ENCODE measurements at places on chromosomes 3 and 15.

- no peak for DNase-seq
Observed at GRCh38 chr15:50633653-50634052, 52.9 kb downstream of the TRPM7 start.

DNA sequence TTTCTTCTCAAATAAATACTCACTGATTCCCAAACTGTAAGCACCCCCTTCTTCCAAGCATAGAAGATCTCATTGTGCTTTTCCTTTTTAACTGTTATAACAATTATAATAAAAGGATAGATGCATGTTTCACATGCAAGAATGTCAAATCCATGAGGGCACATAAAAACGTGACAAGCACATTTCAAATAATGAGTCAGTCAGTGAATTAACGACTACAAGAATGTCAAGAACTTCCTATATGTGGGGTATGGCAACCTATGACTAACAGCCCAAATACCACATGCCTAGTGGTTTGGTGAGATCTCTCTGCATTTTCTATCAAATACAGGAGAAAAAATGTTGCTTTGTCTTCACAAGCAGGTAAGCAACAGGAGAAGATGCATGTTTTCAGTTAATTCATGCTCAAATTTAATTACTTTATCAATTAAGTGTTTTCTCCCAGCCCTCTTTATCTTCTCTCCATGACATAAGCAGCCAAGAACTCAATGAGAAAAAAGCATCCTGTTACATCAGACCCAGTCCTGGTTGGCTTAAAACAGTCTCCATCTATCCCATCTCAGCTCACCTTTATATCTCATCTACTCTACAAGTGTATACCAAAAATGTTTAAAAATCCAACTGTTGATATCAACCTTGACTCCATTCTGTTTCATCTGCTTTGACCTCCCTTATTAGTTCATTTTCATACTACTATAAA, 181.5 kb upstream of the LMCD1 start:
- DNase-seq, result peak; percentile 60

- DNase-seq, result peak; percentile 9
Observed at GRCh38 chr3:139319428-139320402, 24.1 kb upstream of the MRPS22 start.

DNA sequence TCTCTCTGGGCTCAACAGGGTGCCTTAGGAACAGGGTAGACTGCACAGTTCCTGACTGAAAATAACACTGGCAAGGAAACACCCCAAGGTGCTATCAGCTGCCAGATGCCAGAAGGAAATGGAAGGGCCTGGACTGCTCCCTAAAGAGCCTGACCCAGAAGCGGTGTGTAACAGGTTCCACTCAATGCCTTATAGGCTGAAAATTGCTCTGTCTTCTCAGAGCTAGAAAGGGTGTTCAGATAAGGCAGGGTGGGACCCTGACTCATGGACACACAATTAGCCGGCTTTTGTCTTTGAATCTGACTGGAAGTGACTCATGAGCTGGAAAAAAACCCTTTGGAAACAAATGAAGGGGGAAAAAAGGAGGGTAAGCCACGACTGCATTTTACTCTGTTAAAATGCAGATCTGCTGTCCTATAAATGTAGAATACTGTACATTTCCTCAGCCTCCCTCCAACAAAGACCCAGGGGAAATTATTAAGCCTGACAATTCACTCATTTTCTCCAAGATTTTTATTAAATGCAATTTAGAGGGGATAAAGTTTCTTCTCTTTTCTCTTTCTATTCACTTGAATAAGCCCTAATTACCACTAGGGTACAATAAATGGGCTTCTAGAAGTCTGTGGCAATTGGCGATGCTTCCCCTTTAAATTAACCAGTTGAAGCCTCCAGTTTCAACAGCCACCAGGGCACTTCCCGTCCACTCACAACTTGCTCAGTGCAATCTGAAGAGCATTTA, 160.2 kb upstream of the TBL1XR1 start:
- peak; percentile 65 for DNase-seq

DNA sequence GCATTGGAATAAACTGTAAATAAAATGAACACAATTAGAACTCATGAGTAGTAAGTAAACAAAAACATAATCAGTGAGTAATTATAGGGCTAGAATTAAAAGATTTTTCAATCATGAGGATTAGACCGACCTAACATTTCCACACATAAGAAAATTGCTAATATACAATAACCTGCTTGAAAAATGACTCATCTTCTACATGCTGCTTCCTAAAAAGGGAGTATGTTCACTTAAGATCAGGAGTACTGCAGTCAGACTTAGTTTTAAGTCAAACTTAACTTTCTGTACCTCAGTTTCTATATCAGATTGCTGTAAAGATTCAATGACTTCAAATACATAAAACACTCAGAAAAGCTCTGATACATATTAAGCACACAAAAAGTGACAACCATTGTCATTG, 22.6 kb upstream of the NEK10 start:
- DNase-seq, result no peak

DNA sequence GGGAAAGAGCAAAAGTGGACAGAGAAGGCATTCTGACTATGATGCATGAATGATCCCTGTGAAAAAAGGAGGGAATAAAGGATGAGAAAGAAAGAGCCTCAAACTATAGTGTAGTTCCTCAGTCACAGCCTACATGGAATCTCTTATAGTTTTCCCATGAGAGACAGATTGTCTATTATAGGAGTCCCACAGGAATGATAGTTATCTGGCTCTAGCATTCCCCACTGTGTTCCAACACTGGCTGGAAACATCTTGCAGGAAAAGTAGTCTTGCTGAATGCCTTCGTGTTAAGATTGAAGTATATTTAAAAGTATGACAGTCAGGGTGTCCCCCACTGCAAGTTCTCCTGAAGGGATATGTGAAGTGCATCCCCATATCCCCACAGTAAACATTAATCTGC, 641.5 kb upstream of the NECTIN3 start:
- no peak for DNase-seq

- DNase-seq, result peak; percentile 84
Observed at GRCh38 chr15:78000091-78000926, 77.2 kb downstream of the TBC1D2B start.

DNA sequence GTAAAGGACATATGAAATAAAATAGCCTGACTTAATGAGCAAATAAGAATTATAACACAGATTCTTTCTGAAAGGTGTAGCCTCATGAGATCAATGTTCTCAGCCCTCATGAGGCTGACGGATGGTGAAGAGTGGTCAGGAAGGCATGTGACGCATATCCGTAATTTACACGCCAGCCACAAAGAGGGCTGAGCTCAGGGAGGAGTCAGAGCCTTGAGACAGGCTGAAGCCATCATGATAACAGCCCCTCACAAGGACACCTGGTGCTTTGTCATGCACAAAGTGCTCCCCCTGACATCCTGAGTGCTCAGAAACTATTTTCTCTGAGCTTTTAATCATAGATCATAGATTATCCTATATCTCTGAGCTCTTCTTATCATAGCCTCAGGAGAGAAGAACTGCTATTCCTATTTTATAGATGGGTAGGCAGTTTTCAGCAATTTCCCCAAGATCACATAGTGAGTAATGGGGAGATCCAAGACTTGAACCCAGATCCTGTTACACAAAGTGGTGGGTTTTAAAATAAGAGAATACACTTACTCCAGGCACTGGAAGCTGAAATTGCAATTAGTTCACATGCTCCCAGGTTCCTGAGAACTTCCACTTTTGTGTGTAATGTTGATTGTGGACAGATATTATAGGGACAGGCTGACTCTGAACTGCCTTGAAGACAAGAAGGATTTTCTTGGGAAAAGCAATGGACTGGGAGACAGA, 267.1 kb downstream of the RPLP1 start:
- peak; percentile 95 for DNase-seq

- DNase-seq, result no peak
Observed at GRCh38 chr3:123385001-123385401, 63.9 kb downstream of the ADCY5 start.

GRCh38 chr3:192842711-192843110, 74.9 kb downstream of the MB21D2 start:
- no peak for DNase-seq

DNA sequence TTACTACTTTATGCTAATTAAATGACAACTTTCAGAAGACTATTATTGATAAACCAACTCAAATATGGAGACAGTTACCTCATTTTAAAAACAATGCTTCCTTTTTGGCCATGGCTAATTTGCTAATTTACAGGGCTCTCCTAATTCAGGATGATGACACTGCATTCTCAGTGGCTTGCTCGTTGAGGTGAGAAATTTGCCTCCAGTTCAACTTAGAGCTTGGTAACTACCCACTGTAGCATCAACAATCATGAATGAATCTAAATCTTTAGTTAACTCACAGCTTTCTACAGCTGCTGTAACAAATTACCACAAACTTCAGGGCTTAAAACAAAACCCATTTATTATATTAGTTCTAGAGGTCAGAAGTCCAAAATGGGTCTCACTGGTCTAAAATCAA, 14.0 kb downstream of the PBRM1 start:
- DNase-seq, result no peak

DNA sequence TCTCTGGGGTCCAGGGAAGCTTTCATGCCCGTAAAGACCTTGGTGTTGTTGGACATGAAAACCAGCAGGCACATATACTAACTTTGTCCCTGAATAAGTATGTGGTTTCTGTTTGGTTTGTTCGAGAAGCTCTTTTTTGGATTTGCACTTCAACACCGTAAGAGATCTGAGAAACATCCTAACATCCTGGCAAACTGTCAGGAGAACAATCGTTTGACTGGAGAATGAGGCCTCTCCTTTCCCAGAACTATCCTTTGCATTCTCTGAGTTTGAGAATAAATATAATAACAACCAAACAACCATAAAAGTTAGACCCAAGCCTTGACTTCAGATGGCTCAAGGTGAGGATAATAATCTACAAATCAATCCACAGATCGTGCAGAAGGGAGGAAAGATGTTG, 230.4 kb upstream of the WNT5A start:
- DNase-seq, result no peak

- DNase-seq, result no peak
Observed at GRCh38 chr3:32110233-32110760, 3.9 kb downstream of the GPD1L start.

DNA sequence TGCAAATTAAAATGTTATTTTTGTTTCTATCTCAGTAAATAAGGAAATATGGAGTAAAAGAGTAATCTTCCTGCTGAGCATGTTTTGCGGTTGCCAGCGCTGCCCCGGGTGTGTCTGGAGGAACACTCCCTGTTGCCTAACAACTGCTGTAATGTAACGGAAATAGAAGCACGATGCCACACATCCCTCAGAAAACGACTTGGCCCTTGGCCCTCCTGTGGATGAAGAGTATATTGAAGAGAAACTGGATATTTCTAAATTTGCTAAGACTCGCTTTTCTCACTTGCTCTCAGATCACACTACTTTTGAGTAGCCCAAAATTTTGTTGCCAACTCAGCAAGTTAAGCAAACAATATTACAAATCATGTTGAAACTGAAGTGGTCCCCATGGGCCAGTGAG, 18.9 kb downstream of the CX3CR1 start:
- peak; percentile 97 for DNase-seq

DNA sequence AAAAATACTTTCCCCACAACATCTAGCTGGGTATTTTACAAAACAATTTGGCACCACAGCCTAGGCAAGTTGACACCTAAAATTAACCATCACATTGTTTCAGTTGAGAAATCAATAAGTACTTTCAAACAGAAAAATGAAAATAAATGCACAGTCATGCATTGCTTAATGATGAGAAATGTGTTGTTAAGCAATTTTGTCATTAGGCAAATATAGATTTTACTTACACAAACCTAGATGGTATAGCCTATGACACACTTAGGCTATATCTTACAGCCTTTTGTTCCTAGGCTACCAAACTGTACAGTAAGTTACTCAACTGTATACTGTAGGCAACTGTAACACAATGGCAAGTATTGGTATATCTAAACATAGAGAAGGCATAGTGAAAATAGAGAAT, 608.6 kb upstream of the BCHE start:
- no peak for DNase-seq

DNA sequence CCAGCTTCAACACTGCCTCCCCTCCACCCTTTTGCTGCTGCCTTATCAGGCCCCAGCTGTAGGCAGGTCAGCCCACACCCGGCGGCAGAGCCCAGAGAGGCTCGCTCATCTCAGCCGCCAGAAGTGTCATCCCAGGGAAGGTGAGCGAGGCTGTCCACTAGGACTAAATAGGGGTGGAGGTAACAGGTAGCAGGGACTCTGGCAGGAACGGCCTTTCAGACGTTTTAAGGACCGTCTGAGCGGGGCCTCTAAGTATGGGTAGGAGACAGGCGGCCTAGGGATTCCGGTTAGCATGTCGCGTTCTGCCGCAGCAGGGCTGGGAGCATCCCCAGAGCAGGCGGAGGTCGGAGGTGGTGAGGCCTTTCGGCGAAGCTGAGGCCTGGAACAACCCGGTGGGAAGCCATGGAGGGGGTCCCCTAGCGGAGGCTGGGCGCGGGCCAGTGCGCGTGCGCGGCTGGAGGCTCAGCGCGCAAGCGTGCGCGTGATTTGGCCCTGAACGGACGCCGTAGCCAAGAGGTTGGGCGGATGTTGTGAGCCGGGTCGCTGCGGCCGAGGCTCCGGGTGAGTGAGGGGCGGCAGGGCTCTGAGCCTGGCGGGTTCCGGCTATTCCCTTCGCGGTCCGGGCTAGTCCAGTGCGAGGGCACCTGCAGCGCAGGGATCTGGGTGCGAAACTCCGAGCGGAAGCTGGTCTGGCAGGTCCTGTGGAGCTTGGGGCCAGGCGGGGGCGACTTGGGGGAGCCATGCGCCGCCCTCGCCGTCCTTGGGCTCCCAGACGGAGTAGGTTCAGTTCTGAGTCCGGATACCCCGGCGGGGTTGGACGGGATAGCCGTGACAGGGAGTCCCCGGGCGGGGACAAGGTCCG, at the start of the genes MST1 and RNF123:
TSS of gene MST1 (minus strand) at position 429 of the 862 bp plus-strand sequence. CDS start 783 bp downstream, outside the sequence.
TSS of gene RNF123 (plus strand) at position 512 of the 862 bp plus-strand sequence. CDS start 1,609 bp downstream, outside the sequence.
- DNase-seq, result peak; percentile 94

DNA sequence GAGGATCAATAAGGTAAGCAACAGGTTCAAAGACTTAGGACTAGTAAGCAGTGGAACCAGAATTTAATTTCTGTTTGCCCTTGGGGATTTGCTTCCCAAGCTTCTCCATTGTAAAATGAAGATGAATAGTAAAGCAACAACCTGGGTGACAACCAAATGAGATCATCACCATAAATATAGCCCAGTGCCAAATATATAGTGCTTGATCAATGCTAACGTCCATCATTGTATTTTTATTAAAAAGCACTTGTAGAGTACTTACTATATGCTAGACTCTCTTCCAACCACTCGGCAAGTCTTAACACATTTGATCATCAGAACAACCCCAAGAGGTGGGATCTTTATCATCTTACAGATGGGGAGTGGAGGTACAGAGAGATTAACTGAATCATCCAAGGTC, 51.5 kb upstream of the NMNAT3 start:
- no peak for DNase-seq

DNA sequence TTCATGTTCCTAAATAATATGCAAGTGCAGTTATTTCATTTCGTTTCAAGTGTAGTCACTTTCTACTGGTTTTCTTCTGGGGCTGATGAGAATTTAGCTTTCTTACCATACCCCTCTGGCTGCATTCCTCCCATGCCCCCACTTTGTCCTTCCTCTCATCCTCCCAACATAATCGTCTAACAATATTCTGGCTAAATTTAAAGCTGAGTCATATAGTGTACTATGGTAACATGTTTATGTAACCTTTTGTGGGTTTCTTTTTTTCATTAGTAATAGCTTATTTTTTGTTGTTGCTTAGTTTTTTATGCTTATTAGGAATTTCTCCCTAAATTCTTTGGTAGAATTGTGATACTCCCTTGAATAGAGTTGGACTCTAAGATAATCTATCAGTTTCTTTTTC, 30.5 kb downstream of the DUT start:
- no peak for DNase-seq

- no peak for DNase-seq
Observed at GRCh38 chr15:42160136-42160535, 3.7 kb upstream of the PLA2G4F start.

All from common myeloid progenitor, CD34-positive (primary cell).